ENCODE measurements at places on chromosomes 7 and 10. TPM values are rescaled to one million over a fixed set of nuclear protein-coding genes. Genes with fewer than 3 reads are reported as not detected.

GIMAP2 gene
- 1.9 TPM for total RNA-seq

HOXA10 gene
- 34.3 TPM for total RNA-seq

- no peak for DNase-seq
These were observed 316.7 kb upstream of the NPSR1 start for GRCh38 chr7:34341326-34341725.

DNA sequence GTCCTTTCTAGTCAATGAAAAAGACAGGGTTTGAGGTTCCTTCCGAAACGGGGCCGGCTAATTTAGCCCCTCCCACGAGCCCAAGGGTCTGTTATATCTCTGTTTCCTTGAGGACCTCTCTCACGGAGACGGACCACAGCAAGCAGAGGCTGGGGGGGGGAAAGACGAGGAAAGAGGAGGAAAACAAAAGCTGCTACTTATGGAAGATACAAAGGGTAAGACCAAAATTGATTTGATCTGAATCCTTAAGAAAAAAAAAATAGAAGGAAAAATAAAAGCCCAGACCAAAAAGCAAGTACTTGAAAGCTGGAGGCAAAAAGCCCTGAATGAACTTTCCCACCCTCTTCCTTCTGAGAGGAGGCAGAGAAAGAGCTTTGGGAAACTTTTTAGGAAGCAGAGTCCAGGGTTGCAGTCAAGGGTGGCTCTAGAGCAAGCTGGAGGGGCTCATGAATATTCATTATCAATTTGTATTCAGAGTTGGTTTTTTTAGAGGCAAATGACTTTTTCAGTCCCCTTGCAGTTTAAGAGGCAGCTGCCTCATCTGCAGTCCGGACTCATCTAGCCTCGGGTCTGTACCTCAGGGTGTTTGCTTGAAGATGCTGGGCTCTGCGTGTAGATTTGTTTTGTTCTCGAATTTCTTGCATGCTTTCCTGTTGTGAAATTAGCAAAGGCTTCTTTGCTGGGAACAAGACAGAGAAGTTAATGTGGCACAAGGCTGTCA lies at the start of gene ENTPD1:
Gene ENTPD1, plus strand, starts transcription at position 123 of the 721 bp plus-strand sequence. Its CDS starts 77 bp downstream, at position 200.
- no peak for DNase-seq

- peak; percentile 55 for DNase-seq
These were observed 37.4 kb upstream of the CALD1 start for GRCh38 chr7:134741907-134742635.

PLXNA4 gene
- 2.5 TPM for total RNA-seq

DNA sequence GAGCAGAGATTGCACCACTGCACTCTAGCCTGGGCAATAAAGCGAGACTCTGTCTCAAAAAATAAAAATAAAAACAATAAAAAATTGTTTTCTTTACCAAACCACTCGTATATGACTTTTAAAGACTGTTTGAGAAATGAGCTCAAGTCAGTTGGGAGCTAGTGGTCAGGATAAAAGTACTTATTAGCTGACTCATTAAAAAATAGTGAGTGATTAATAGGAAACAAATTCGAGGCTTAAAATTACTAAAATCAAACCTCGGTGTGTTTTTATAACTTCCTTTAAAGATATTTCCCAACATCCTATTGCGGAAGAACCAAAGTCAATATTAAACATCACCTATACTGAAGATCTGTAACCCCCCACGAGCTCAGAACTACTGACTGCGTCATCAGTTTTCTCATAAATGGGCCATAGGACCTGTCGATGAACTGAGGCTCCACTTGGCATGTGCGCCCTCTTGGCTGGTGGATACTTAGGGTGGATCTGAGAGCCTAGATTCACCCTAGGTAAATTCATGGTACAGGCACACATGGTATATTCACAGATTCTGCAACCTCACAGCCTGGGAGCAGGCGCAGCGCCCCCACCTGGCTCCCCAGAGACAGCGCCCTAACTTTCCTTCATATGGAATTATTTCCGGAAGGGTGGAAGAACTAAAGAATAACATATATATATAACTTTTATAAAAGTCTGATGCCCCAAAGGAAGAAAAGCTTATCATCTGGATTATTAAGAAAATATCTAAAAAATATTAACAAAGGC lies 9.2 kb downstream of the MKI67 start:
- no peak for DNase-seq

GRCh38 chr7:104841798-104842197 lies 172.2 kb upstream of the KMT2E start:
- no peak for DNase-seq

- no peak for DNase-seq
These were observed 372.3 kb downstream of the TFEC start for GRCh38 chr7:115658223-115658622.

GRCh38 chr7:2779051-2779450 lies 65.1 kb downstream of the GNA12 start:
- no peak for DNase-seq

GRCh38 chr7:146002431-146003078 lies 114.0 kb upstream of the CNTNAP2 start:
- DNase-seq = no peak

All from psoas muscle (tissue), 8 donors.